Stimulated activated CD4-positive, alpha-beta T cell treated with anti-CD3 and anti-CD28 coated beads, Interleukin-2, amount 100 ng/mL, for 24 hours (primary cell): ENCODE measurements at places on chromosomes 7 and 10.

DNA sequence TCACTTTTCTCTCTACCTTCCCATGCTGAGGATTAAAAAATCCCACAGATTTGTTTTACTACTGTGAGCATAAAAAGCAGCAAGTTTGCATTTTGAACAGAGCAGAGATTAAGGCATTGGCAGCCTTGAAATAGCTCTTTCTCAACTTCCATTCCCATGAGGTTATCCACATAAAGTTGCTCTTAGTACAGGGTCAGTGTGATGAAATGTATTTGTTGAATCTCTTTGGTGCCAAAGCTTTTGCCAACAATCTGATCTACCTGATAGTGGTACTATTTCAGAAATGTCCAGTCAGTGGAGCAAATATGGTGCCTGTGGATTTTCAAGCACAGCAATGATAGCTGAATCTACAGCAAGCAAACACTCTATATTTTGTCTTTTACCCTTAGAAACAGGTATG, 254.8 kb downstream of the INHBA start:
- no peak for DNase-seq

- DNase-seq: no peak
Observed at GRCh38 chr7:150989456-150989855, 1.4 kb upstream of the NOS3 start.

DNA sequence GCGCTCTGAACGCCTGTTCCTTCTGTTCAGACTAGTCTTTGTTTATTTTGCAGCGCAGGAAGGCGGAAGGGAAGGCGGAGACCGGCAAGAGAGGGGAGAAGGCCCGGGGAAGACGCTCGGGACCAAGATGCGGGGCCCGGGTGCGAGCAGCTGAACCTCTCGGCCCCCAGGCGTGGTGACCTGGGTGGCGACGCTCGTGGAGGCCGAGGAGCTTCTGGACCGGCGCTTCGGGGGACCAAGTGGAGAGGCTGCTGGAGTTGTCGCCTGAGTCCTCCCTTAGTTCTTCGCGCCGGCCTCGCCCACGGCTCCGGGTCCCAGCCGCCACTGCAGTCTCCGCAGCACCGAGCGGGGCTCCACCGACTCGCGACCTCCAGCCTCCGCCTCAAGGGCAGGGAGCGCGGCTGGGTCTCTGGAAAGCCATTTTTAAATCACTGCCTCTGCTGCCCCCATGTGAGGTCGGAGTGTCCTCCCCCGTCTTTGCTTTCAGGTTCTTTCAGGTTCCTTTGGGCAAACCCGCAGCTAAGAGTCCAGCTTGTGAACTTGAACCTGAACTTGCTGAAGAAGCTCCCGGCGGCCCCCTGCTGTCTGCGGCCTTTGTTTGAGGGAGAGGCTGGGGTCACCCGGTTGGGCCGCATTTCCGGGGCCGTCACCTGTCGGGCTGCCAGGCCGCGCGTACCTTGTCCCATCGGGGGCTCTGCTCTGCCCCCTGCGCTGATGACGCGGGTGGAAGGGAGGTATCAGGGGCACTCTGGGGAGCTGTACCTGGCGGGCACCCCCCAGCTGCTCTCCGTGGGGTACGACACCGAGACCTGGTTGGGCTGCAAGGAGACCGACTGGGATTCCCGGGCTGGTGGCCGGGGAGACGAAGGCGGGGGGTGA, 136.0 kb downstream of the KIF20B start:
- peak; percentile 34 for DNase-seq

DNA sequence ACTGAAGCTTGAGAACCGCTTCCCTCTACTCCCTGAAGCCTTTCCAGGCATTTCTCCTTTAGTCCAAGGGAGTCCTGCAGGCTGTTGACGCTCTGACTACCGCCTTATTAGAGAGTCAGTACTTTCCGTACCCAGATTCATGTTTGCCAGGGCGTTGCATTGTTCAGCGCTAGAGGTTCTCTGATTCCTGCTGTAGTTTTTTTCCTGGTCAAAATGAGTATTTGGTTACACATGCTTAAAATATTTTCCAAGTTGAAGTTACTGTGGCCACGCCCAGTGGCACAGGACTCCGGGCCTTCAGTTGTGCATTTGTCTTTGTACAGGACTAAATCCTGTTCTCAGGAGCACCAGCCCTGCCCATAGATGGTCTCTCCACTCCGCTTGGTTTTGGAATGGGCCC, 7.9 kb downstream of the MTURN start:
- no peak for DNase-seq

GRCh38 chr10:101848894-101849351, 5.3 kb upstream of the KCNIP2 start:
- no peak for DNase-seq

DNA sequence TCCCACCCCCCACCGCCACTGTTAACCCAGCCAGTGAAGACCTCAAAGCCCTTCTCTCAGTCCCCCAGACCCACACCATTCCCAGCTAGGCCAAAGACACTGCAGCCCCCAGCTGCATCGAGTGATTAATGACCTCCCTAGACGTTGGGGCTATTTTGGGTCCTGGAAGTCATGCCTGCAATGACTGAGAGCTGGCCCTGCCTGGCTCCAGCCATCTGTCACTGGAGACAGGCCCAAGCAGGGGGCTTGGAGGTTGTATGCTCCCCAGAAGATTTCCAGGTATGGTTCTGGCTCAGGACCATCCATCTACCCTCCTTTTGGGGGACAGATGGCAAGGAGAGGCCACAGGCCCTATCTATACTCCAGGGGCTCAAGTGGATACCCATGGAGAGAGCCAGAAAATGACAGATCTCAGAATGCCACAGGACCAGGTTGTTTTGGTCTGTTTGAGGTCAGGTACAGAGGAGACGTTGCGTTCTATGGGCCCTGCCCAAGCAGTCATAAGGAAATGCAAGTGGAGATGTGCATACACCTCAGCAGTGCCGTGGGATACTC, 5.1 kb downstream of the KCNIP2 start:
- DNase-seq: no peak

GRCh38 chr10:110863361-110863760, 8.4 kb upstream of the PDCD4 start:
- DNase-seq: no peak

GRCh38 chr10:34732926-34733325, 82.2 kb downstream of the PARD3 start:
- DNase-seq: no peak

GRCh38 chr7:144454256-144455039, 51.0 kb upstream of the NOBOX start:
- DNase-seq: no peak

- DNase-seq: no peak
Observed at GRCh38 chr10:69160809-69161241, 19.2 kb upstream of the SUPV3L1 start.

- no peak for DNase-seq
Observed at GRCh38 chr7:146728611-146729010, 612.0 kb downstream of the CNTNAP2 start.

GRCh38 chr10:110802551-110803238, 69.0 kb upstream of the PDCD4 start:
- no peak for DNase-seq

- DNase-seq: no peak
Observed at GRCh38 chr7:16460789-16461493, 4.6 kb downstream of the SOSTDC1 start.

DNA sequence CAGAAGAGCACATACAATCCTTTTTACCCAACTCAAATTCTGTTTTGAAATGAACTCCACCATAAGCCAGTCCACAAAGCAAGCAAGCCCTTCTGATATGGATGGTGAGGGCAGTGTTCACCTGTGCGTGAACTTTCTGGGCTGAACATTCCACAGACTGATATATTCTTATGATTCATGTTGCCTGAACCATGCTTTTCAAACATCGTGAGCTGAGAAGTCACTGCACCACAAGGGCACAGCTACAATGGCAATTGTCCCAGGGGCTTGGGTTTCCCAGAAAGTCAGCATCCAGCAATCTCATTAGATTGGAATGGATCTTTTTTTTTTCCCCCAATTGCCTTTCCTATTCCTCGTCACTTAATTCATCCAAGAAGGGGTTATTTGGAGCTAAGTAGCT, 86.9 kb upstream of the ZNF438 start:
- DNase-seq: no peak

DNA sequence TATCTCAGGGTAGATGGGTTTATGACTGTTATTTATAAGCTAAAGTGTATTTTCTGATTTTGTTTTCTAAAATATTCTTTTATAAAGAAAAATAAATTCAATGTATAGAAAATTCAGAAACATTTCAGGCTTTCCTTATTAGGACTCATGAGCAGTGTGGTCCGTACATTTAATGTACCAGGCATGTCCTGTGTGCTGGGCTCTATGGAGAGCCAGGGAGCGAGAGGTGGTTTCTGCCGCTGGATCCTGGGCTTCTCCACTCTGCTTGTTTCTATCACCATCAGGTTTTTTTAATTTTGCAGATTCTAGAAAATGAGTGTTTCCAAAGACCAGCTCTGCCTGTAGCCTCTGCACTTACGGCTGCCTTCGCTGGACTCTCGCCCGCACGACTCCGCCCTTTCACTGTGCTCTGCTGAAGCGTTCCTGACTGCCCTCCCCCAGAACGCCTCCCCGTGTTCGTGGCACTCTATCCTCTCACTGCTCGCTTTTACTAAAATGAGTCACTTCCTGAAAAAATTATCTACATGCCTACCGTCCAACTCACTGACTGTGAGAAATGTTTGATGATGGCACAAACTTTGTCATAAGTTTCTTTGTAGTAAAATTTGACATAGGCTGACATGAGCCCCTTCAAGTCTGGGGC, 188.5 kb downstream of the ZMYND11 start:
- DNase-seq: peak; percentile 49

DNA sequence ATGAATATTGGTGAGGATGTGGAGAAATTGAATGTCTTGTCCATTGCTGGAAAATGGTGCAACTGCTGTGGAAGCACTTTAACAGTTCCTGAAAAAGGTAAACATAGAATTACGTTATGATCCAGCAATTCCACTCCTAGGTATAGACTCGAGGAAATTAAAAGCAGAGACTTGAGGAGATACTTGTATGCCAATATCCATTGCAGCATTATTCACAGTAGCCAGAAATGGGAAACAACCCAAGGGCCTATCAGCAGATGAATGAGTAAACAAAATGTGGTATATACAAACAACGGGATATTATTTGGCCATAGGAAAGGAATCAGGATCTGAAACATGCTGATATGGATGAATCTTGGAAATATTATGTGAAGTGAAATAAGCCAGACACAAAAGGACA, 32.5 kb upstream of the MTURN start:
- DNase-seq: no peak

DNA sequence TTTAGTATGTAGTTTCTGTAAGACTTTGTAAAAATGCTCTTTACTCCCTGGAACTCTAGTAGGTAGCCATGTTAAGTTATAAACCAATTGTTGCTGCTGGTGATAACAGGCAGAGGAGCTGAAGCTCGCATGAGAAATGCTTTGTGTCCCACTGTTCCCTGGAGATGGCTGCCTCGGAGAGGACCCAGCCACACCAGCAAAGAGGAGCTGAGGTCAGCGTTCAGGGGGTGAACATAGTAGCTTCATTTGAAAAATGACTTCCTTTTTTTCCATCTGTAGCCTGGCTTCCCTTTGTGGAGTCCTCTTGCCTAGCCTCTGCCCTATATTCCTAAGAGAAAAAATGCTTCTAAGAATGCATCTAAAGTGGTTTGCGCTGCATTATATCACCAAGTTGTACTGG, 20.3 kb downstream of the CELF2 start:
- no peak for DNase-seq

GRCh38 chr7:158856883-158857668, 718 bp downstream of the DYNC2I1 start:
- no peak for DNase-seq

GRCh38 chr7:5394264-5395105, 29.1 kb downstream of the TNRC18 start:
- no peak for DNase-seq

DNA sequence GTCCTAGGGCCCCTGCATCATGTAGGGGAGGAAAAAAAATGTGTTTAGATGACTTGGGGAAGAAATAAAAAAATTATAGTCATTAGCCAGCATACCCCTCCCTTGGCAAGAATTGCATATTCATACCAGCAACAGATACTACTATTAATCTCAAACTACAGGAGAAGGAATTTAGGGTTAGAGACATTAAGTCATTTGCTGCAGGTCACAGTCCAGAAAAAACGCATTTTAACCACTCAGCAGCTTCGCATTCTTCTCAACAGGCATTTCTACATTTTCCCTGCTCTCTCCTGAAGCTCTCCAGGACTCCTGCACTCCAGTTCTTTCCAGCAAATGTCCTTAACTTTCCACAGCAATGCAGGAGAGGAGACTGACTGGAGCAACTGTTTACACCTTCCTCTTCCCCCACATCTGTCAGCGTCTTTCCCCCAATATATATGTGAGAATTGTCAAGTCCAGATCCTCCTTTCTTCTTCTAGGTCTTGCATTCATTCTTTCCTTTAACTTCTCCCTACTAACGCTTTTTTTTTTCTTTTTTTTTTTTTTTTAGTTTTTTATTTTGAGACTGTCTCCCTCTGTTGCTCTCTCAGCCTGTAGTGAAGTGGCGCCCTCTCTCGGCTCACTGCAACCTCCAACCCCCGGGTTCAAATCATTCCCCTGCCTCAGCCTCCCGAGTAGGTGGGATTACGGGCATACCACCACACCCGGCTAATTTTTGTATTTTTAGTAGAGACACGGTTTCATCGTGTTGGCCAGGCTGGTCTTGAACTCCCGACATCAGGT, 35.6 kb downstream of the PRPS1L1 start:
- DNase-seq: peak; percentile 46

DNA sequence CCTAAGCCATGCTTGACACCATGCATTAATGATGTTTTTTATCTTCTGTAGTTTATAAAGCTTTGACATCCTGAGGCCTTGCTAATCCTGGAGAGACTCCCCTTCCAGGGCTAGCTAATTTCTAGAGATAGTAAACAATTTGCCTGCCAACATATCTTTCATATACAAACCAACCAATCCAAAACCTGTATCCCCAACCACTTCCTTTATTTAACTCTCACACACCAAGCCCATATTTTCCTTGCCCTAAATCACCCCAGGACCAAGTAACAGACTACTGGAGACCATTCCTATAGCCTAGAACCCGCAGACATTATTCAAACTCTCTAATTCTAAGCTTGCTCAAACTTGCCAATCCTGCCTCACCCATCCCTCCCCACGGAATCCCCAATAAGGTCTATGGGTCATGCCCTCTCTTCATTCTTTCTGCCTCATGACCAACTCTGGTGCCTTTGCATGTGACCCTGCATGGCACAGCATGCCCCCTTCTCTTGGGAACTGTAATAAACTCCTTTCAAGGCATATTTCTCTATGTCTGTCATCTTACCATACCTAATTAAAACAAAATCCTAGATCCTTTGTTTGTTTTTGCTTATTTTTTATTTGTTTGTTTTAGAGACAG, 116.6 kb upstream of the CACUL1 start:
- no peak for DNase-seq

DNA sequence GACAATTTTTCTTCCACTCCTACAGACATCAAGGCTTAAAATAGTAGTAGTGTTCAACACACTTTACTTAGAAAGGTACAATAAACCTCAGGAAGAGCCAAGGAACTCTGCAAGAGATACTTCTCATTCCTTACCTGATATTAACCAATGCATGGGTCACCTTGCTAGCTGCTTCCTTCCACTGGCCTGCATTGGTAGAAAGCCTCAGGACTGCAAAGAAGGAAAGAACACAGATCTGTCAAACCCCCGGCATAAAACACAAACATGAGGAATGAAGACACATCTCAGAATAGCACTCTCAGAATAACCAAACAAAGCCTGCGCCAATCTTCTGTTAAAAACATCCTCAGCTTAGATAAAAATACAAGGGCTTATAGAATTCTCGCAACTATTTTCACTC, 96.1 kb upstream of the KCNIP2 start:
- DNase-seq: no peak

- DNase-seq: no peak
Observed at GRCh38 chr7:31933481-31933880, 136.7 kb downstream of the PDE1C start.
